Muscle of arm (tissue), 14 donors: ENCODE measurements at places on chromosomes 3 and 15. TPM values are rescaled to one million over a fixed set of nuclear protein-coding genes. Genes with fewer than 3 reads are reported as not detected.

The BNC1 gene
- not detected for polyA plus RNA-seq

GRCh38 chr3:125077864-125078263 lies 22.1 kb upstream of the HEG1 start:
- no peak for DNase-seq

GRCh38 chr3:136957751-136958288 lies at the start of gene IL20RB:
Gene IL20RB, plus strand, starts transcription at chr3:136957983. Its CDS starts 131 bp downstream, at chr3:136958114.
- no peak for DNase-seq

DNA sequence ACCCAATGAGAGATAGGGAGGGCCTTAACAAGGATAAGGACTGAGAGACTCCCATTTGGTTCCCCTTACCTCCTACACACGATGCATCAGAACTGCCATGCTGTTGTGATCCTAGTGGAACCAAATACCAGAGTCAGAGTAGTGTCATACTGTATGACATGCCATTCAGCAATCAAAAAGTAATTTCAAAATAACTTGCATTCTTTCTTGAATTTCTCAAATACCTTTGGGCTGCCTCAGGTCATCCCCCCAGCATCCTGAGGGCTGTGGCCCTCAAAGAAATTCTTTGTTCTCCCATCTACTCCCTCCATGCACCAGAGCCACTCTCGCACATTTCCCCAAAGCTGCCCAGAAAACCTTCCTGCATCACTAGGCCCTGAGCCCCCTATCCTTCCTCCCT lies 68.9 kb upstream of the PPP2R3A start:
- no peak for DNase-seq

GRCh38 chr15:99671926-99672635 lies 61.2 kb downstream of the LYSMD4 start:
- no peak for DNase-seq

GRCh38 chr3:175777495-175777894 lies 918.4 kb downstream of the NAALADL2 start:
- DNase-seq = no peak

DNA sequence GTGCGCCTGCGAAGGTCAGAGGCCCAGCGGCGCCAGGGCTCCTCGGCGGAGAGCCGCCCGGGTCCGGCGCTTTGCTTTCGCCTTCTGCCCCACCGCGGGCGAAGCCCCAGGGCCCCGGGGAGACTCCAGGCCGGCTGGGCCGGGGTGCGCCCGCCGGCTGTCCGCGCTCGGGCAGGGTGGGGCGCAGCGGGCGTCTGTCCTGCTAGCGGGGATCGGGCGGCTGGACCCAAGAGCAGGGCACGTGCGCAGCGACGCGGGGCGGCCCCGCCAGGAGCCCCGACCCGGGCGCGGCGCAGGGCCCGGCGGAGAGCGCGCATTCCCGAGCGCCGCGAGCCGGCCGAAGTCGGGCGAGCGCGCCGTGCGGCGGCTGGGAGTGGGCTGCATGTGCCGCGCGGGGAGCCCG lies 569 bp upstream of the ALDH1A3 start:
- DNase-seq = no peak

GRCh38 chr3:106208251-106208650 lies 339.4 kb upstream of the CBLB start:
- DNase-seq = no peak
